ENCODE measurements at places on chromosomes 16 and 17.

DNA sequence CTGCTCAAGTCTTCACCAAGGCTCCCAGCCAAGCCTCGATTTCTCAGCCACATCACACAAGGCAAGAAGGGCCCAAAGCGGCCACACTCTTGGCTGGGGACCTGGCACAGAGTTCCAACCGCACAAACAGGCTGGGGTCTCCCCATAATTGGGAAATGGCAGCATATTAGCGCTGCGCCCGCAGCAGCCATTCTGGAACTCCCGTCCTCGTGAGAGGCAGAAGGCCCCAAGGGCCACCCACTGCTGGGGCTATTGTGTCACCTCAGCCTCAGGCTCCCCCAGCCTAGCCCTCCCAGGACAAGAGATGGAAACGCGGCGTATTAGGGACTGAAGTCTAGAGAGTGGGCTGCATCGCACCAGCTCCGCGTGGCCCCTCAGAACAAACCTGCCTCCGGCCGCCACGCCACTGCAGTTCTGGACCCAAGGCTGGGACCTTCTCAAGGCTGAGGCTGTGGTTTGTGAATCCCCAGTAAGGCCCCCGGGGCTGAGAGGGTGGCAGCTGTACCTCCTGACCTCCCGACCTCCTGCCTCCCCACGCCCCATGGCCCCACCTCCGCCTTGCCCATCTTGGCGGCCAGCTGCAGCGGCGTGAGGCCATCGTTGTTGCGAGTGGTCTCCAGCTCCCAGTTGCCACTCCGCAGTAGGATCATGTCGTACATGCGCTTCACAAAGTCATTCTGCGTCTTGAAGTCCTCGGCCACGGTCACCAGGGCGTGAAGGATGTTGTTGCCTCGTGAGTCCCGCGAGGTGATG, 25.3 kb downstream of the TRPV3 start:
- DNase-seq: no peak

GRCh38 chr17:74754832-74755231, 6.4 kb downstream of the NHERF1 start:
- no peak for DNase-seq

GRCh38 chr17:40475234-40475908, 26.1 kb downstream of the TNS4 start:
- DNase-seq: no peak

DNA sequence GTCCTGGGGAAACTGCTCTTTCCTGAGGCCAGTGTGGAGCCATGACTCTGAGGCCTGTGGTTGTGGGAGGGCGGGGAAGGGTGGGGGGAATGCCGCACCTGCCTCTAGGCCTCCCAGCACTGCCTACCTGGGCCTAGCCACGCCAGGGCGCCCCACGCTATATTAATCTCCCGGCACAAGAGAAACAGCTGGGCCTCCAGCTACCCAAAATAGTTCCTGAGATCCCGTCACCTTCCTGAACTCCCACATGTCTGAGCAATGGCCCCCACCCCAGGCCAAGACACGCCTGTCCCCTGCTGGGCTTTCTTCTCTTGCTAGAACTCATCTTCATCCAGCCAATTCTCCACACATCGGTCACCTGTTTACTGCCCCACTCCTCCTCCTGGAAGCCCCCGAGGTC, 13.0 kb upstream of the MTSS2 start:
- DNase-seq: no peak

DNA sequence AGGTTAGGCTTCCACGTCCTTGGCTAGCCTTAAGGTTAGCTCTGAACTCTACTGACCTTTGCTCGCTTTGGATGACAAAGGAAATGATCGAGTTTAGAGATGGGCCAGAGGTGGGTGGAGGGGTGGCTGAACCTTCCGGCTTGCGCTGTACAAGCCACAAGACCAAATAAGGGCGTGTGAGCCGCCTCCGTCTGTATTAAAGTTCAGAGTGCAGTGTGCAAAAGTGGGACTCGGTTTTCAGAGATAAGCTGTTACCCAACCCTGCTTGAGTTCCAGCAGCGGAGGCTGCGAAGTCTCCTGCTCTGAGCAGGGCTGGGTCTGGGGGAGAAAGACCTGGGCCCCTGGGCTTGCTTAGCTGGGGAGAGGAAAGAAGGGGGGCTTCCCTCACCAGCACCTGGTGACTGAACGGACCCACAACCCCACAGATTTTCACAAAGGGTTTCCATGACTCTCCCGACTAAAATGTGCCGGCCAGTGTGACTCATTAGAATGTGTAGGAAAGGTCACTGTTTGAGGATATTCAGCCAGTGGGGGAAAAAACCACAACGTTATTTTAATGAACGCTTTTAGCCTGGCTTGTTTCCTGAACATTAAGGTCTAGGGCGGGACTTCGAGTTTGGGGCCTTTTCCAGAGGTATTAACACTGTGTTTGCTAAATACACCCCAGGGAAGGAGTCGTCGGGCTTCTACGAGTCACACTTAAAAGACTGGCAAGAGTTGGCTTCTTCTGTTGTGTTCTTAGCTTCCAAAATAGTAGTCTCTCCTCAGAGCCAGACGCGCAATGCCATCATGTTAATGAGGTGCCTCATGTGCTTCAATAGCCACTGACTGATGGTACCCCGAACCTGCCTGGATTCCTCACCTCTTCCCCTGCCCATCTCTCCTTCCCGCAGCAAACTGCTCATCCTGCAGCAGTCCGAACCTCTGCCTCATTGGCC, 67.0 kb downstream of the CENPV start:
- DNase-seq: peak; percentile 60

GRCh38 chr17:48622857-48623256, 3.3 kb downstream of the HOXB9 start:
- no peak for DNase-seq

GRCh38 chr17:74764751-74765286, 11.3 kb downstream of the NAT9 start:
- no peak for DNase-seq

DNA sequence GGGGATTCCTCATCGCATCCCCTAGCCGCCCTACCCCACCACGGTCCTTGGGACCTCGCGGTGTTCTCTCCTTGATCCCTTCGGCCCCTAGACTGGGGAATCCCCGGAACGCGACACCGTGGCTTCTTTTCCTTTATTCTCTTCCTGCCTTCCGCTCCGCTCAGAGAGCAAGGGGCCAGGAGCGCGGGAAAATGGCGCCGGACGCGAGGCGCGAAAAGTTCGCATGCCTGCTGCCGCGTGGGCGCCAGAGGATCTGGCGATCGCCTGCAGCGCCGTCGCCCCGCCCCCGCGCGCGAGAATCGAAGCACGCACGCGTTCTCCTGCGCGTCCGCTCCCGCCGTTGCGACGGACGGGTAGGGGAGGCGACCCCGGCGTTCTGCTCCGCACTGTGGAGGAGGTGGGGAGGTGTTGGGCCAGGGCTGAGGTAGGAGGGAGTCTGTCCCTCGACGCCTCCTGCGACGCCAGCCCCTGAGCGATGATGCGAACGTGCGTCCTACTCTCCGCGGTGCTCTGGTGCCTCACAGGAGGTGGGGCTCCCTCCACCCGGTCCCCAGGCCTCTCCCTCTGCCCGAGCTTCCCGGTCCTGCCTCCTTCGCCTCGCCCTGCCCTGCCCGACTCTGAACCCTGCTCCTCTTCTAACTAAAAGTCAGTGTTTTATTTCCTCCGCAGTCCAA, at the start of gene ZPBP2:
ZPBP2 (plus strand) TSS at position 323 of the 674 bp plus-strand sequence; CDS start at position 476, 153 bp downstream.
- DNase-seq: no peak

GRCh38 chr17:79154446-79154845, 79.8 kb downstream of the ENGASE start:
- no peak for DNase-seq

DNA sequence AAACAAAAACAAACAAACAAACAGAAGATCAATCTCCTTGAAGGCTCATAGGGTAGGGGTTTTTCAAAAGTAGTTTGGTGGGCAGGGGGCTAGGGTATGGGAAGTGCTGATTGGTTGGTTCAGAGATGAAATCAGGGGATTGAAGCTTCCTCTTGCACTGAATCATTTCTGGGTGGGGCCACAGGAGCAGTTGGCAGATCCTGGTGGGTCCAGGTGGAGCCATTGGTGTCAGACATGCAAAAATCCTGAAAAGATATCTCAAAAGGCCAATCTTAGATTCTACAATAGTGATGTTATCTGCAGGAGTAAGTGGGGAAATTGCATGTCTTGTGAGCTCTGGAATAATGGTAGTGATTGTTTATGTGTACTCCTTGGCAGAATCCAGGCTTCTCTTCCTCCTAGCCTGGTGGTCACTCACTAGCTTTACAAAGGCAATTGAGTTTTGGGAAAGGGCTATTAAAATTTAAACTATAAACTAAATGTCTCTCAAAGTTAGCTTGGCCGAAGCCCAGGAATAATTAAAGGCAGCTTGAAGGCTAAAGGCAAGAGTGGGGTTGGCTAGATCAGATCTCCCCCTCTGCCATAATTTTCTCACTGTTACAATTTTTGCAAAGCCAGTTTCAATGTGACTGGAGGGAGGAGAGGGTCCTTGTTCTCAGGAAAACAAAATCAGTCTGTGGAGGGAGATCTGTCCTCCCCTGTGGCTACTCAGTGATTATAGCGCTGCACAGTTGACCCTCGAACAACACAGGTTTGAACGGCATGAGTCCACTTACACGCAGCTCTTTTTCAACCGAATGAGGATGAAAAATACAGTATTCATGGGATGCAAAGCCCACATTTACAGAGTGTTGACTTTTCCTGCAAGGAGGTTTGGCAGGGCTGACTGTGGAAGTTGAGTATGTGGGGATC, 45.2 kb downstream of the RNF112 start:
- DNase-seq: no peak

- DNase-seq: peak; percentile 28
Observed at GRCh38 chr17:79391376-79392233, 219.2 kb downstream of the RBFOX3 start.

GRCh38 chr17:2240541-2240940, 63.0 kb downstream of the SMG6 start:
- no peak for DNase-seq

DNA sequence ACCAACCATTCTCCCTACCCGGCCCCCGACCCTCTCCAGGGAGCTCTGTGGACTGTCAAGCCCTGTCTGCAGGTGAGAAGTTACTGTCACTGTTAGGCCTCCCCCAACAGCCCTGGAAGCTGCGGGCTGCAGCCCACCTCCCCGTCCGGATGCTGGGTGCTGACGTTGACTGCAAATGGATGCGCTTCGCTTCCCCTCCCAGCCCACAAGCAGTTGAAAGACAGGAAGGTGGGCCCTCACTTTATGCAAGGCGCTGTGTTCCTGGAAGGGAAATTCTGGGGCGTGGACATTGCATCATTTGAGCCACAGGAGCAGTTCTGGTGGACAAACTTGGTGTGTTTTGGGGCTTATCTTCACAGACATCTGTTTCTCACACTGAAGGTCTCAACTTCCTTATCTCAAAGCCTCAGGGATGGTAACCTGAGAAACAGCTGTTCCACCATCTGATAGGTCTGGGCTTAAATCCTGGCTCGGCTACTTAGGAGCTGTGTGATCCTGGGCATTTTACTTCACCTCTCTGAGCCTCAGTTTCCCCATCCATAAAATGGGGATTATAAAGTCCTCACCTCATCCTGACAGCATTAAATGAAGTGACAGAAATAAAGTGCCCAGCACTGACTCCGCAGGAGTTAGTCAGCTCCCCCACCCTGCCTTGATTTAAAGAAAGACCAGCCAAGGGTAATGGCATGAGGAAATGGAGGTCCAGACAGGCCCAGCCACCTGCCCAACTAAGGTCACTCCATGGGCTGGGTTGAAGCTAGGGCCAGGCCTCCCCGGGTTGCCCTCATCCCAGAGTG, 4.6 kb upstream of the DRC7 start:
- DNase-seq: no peak

- DNase-seq: no peak
Observed at GRCh38 chr16:24088767-24089166, 167.4 kb upstream of the CACNG3 start.

- DNase-seq: no peak
Observed at GRCh38 chr16:53084746-53085334, 30.0 kb downstream of the CHD9 start.

DNA sequence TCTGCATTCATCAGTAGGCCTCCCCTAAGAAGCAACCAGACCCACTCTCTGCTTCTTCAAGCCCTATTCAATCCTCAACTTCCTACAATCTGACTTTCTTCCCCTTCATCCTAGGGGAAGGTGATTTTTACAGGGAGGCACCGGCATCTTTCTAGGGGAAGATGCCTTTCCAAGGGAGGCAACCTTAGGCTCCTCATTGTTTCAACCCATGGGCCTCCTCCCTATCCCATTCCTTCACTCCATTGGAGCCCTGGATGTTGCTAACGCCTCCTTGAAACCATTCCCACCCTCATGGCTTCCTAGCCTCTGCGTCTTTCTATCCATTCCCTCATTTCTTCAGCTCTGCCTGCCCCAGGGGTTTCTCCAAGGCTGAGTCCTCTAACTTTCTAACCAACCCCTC, 2.7 kb upstream of the CUEDC1 start:
- DNase-seq: no peak

GRCh38 chr16:88815227-88815626, 3.5 kb upstream of the APRT start:
- no peak for DNase-seq

DNA sequence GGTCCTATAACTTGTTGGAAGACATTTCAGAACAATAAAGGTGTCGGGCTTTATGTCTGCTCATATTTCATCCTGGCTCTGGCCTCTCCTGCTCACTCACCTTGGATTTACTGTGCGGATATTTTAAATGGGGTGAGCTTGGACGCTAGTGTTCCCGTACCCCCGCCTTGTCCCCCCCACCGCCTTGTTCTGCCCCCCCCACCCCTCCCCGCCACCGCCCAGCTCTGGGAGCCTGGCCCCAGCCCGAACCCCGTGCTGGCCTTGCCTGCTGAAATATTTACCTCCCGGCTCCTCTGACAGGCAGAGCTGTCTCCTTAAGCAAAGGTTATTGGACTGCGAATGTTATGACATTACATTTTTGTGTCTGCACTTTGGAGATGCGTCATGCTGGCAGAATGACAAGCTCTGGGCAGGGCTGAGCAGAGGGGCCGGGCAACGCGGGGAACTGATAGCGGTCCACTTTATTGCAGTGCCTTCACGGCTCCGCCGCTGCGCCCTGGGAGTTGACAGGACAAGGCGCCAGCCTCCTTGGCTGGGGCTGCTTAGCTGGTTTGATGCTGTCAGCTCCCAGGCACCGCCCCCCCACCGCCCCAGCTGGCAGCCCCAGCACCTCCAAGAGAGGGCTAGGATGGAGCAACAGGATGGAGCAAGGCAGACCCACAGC, 222.5 kb upstream of the GSE1 start:
- no peak for DNase-seq

GRCh38 chr16:20906341-20907255, 6.0 kb downstream of the LYRM1 start:
- DNase-seq: no peak

- DNase-seq: no peak
Observed at GRCh38 chr17:7332111-7332510, 3.0 kb upstream of the NEURL4 start.

GRCh38 chr16:27270349-27270748, 1.8 kb upstream of the NSMCE1 start:
- no peak for DNase-seq

- no peak for DNase-seq
Observed at GRCh38 chr16:10312784-10313724, 72.8 kb upstream of the ATF7IP2 start.

- no peak for DNase-seq
Observed at GRCh38 chr17:33695431-33695830, 402.3 kb upstream of the ASIC2 start.
